Bone marrow (tissue), 2 donors: ENCODE measurements at places on chromosomes 1 and 21.

- DNase-seq: no peak
Observed at GRCh38 chr1:245169376-245169775, 14.6 kb downstream of the KIF26B start.

DNA sequence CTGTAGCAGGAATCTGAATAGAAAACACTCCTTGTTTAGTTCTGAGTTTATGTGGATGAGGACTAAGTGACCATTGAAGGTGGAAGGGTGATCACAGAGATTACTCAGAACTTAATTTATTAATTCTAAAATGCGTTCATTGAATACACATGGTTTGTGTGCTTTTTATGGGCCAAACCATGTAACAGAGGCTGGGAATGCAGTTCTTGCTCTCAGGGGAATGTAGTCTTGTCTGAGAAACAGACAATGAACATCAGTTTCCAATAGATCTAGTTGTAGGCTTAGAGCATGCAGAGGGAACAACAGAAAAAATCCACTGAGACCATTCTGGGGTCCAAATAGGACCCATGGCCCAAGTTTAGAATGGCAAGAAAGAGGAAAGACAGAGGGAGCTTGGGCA, 46.1 kb downstream of the ITSN1 start:
- no peak for DNase-seq

DNA sequence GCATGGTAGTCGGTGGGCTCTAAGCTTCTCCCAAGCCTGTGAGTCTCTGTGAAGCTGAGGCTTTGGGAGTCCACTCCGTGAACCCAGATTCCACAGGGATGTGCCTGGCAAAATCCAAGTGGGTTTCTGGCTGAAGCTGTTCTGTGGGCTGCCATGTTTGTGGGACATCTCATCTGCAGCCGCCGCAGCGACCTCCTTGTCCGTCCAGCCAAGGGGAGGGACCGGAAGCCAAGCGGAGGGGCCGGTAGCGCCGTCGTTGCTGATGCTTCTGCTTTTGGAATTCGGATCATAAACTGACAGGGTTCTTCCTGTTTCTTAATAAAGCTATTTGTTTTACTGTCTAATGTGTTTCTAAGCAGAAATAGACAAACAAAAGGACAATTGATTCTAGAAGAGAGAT, 13.3 kb downstream of the KIF26B start:
- peak; percentile 39 for DNase-seq

DNA sequence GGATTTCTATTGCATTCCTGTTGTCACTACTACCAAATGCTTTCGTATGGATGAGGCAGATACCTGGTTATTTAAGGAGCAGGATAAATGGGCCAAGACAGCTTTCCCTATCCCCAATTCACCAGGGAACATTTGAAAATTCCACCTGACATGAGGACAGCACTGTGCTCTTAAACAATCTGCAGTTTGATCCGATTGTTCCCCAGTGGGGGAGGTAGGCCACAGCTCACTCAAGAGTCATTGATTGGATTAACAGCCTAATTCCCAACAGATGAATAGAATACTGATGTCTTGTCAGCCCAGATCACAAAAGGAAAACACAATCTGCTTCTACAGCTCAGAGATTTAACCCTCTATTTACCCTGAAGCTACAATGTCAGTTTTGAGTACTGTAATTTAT, 123.9 kb downstream of the LHX4 start:
- no peak for DNase-seq

DNA sequence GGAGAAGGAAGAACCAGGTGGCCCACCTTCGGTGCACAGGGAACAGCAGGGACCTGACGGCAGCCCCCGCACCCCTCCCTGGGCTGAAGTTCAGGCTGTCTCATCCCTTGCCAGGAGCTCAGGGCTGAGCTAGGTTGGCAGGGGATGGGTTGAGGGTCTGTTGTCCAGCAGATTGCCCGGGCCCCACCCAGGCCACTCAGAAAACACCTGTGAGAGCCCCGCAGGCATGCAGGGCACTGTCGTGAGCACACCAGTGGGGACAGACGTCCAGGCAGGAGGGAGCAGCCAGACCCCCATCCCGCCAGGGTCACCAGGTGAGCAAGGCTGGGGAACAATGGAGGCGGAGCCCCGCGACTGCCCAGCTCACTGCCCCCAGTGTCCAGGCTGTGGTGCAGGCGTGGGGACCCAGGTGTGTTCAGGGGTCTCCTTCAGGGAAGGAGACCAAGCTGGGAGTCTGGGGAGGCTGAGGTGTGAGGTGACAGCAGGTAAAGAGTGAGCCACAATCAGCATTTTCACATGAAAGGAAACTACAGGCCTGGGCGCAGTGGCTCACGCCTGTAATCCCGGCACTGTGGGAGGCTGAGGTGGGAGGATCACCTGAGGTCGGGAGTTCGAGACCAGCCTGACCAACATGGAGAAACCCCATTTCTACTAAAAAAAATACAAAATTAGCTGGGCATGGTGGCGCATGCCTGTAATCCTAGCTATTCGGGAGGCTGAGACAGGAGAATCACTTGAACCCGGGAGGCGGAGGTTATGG, 9.4 kb upstream of the SAMD11 start:
- no peak for DNase-seq

DNA sequence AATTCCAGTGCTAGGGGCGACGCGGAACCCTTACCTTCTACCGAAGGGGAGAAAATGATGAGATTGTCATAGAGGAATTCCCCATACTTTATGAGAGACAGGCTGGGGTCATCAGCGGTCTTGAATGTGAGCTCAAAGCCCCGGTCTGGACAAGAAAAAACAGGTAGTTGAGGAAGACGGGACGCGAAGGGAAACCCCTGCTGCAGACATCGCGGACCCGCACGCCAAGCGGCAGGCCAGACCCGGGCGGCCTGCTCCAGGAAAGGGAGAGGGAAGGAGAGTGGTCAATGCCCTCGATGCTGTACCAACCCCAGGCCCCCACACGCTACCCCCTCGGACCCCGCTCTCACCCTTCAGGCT, 342 bp downstream of the DDOST start:
- DNase-seq: no peak

DNA sequence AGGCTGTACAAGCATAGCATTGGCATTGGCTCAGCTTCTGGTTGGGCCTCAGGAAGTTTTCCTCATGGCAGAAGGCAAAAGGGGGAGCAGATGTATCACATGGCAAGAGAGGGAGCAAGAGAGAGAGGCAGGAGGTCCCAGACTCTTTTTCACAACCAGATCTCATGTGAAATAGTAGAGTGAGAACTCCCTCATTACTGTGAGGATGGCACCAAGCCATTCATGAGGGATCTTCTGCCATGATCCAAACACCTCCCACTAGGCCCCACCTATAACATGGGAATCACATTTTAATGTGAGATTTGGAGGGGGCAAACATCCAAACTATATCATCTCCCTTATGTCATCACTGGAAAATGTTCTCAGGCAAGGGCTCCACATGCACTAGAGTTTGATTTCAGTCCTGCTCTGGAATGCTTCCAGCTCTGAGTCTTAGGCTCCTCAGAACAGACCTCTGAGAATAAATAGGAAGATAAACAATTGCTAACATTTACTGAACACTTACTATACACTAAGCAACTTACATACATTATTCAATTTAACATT, 39.4 kb upstream of the VTCN1 start:
- DNase-seq: no peak

DNA sequence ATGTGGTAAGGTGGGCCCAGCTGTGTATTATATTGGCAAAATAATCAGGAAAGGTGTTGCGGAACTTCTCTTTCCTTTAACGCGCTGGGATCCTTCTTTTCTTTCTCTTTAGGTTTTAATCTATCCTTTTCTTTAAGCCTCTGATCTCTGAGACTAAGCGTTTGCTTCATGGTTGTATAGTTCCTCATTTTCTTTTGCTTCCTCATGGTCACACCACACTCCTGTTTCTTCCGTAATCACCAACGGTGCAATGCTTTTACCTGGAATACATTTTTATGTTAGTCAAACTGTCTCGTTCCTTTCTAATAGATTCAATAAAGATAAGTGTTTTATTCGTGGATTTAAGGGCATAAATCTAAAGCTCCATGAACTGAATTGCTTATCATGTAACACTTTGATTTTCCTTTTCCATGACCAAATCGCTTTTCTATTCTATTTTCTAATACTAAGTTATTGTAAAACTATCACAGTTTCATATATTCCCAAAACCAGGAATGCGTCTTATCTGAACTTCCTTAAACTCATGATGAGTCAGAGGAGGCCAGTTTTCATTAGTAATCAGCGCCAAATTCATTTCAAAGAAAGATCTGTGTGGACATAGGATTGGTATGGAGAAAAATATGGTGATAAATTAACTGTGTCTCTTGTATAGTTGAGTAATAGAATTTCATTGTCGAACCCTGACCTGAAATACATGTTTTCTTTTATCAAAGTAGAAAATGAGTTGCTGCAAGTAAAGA, 12.2 kb downstream of the SDCCAG8 start:
- no peak for DNase-seq

DNA sequence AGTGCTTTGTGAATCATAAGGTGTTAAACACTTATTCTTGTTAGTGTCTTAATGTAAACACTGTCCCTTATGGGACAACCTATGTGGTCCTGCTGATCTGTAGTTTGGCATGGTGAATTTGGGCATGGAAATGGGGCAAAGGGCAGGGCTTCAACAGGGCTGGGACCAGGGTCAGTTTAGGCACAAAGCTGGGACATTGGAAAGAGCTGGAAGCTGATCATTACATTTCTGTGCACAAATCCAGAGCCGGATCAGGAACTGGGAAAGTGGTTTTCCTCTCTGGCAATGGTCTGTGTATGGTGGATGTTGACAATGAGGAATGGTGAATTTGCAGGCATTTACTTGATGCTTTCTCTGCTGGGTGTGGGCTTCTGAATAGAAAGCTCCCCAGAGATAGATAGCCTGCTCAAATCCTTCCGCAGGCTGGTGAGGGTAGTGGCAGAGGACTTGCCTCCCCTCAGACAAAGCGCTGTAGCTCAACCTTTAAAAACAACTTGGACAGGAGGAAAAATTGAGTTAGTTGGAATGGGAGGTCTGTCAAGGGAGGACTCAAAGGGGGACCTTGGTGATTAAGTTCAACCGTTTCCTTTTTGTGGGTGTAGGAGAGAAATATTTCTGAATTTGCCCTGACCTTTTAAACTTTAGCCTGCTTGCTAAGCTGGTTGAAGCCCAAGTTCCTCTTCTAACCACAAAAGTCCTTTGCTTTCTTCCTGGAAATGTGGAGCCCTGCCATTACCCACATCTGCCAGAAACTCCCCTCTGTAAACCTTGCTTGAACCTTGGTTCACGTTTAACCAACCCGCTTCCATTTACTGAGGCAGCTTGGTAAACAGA, 35.3 kb downstream of the HLX start:
- DNase-seq: no peak

DNA sequence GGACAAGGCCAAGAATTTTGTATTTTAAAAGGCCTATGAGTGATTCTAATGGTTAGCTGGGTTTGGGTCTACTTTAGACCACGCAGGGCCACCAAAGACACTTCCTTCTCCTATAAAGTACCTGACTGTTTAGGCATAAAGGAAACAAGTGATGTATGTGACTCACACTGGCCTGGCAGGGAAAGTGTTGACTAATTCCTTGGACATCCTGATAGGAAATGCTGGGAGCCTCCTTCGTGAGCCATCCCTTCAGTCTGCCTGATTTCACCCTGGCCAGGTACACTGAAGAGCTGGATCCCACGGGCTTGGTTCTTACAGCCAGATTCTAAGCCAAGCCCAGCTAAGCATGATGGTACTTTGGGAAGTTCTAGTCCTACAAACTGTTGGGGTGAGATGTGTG, 100.5 kb upstream of the HMGB4 start:
- DNase-seq: no peak

DNA sequence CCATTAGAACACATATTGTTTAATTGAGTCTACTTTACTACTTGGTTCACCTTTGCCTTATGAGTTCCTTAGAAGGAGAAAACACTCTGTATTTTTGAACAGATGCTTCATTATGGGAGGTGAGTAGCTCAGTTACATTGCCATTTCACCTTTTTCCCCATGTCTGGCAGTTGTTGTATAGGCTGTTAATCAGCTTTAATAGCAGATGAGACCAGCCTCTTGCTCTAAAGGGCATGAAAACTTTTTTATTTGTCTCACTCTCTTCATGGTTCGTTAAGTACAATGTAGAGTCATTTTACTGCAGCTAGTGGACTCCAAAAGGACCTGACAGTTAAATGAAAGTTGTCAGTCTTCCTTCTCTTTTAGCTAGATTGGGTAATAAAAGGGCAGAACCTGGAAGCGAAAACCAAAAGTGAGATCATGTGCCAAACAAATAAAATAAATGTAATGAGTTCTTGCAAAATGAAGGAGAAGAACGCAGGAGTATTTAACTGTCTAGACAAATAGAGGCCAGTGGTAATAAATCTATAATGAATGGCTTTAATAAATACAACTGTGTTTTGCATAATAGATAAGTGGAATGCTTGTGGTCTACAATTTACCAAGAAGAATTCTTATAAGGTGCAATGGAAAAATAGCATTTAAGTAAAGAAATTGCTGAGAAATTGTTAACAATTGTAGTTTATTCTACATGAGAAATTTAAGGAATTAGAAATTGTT, 180.0 kb upstream of the NEGR1 start:
- DNase-seq: no peak

DNA sequence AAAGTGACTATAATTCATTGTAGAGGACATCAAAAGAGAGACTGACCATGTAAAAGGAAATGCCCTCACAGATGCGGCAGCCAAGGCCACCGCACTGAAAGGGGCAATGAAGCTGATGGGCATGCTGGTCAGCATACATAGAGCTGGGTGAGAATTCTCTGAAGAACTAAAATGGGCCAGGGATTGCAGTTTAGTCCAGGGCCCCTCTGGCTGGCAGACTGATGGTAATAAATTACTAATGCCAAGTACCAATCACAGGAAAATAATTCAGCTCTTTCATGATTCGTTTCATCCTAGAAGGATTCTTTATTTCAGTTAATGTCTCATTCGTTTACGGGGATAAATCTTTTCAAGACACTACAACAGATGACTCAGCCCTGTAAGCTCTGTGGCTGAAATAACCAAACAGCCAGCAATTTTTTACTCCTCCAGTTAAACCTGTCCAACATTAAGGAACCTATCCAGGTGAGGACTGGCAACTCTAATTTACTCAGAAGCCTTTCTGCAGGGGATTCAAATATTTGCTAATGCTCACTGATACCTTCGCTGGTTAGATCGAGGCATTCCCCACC, 56.9 kb upstream of the MAP1LC3C start:
- no peak for DNase-seq

DNA sequence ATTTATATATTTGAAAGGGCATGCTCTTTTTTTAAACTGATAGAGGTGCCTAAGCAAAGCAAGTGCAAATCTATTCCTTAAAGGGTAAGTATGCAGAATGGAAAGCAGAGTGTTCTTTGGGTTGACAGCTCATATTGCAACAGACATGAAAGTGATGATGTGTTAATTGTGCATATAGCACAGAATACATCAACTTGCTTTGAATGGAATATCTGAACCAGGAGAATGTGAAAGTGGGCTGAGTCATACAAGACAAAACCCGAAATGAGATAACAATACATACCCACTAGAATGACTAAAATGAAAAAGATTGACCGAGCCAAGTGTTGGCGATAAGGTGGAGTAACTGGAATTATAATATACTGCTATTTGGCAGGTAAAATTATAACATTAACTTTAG, 4.3 kb downstream of the CR1 start:
- DNase-seq: no peak
